AG08395 (cell line): ENCODE measurements at places on chromosomes 7 and 10.

GRCh38 chr7:46603780-46604179 is 682.7 kb upstream of the IGFBP3 start:
- DNase-seq, result peak; percentile 82

DNA sequence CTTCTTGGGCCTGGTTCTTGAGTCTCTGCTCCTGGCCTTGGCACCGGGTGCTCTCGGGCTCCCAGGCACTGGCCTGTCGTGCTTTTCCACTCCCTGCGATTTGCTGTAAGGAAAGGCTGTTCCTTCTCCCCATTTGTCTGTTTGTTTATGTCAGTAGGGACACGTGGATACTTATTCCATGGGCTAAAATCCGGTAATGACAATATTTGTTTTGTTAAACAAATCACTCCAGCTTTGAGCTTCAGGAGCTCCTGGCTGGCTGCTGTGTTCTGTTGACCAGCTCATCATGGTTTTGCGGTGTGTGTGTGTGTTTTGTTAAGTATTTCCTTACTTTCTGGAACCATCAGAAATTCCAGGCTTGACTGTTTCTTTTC is 17.5 kb upstream of the JAKMIP3 start:
- DNase-seq, result no peak

GRCh38 chr7:47489624-47490023 is 92.3 kb downstream of the TNS3 start:
- no peak for DNase-seq

DNA sequence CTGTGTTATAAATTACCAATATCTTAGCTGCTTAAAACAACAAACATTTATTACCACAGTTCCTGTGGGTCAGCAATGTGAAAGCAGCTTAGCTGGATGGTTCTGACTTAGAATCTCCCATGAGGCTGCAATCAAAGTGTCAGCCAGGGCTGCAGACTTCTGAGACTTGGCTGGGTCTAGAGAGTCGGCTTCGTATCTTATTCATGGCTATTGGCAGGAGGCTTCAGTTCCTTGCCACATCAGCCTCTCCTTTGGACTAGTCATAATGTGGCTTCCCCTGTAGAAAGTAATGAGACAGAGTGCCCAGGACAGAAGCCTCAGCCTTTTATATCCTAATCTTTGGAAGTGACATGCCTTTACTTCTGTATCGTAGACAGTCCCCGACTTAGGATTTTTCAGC is 27.3 kb downstream of the RALA start:
- peak; percentile 83 for DNase-seq

GRCh38 chr7:86914551-86914950 is 144.9 kb downstream of the ELAPOR2 start:
- peak; percentile 10 for DNase-seq

- DNase-seq, result no peak
Observed at GRCh38 chr7:150966002-150966401, 12.1 kb downstream of the KCNH2 start.

- DNase-seq, result no peak
Observed at GRCh38 chr10:106712988-106713387, 451.5 kb downstream of the SORCS1 start.

DNA sequence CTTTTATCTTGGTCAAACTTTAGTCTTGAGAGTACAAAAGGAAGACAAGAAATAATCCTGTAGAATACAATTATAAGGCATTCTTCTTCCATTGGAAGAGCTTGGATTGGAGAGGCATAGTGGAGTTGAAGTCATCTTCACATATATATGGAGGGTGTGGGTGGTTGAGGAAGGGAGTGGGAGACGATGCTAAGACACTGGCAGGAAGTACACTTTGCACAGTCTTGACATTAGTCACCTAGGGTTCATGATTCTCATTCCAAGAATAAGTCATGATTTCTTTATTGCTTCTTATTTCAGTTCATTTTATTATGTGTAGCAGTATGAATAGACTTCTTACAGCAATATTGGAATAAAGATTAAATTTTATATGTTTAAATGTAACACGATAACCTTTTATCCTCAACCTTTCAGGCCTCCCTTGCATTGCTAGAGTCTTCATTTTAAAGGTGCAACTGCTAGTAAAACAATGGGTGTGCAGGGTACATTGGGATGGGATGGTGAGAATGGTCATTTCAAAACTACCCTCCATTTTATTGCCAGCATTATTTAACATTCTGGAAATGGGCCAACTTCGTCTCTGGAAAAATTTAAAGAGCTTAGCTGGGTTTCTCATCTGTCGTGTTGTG is 12.3 kb upstream of the SLC26A3 start:
- DNase-seq, result no peak

- no peak for DNase-seq
Observed at GRCh38 chr7:2758673-2759616, 70.9 kb downstream of the AMZ1 start.

DNA sequence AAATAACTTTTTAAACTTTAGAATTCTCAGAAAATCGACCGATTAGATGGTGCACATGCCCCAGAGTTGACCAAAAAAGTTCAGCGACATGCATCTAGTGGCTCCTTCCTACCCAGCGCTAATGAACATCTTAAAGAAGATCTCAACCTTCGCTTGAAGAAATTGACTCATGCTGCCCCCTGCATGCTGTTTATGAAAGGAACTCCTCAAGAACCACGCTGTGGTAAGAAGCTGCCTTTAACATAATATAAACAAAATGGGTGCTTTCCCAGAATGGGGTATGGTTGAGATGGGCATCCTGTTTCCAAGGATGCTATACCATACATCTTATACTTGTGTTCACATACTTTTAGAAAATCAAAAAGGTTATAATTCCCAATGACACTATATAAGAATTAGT is 24.6 kb downstream of the GLRX3 start:
- no peak for DNase-seq

- no peak for DNase-seq
Observed at GRCh38 chr7:136167991-136168390, 190.8 kb upstream of the MTPN start.

DNA sequence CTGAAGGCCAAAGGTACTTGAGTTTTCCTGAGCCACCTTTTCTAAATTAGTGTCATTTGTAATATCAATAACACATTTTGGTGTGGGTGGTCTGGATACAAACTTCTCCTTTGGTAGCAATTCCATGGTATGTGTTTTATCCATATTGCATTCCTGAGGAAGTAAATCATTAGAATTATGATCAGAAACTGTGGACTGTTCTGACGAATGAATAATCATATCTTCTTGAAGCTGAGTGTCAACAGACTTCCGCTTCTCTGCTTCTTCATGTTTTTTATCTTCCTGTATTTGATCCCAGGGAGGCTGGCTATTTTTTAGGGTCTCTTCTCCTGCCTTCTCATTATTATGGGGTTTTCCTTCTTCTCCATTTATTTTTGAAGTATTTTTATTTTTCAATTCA is 81.4 kb downstream of the NRBF2 start:
- no peak for DNase-seq

DNA sequence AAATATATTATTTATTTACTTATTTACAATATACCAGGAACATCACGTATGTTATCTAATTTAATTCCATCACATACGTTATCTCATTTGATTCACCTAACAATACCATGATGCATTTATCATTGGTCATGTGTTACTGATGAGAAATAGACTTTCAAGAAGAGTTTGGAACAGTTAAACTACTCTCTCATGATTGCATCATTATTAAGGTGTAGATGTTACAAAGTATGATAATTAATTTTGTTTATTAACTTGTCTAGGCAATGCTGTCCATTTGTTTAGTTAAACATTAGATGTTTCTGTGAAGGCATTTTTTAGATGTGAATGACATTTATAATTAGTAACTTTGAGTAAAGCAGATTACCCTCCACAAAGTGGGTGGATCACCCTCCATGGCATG is 32.0 kb upstream of the PCDH15 start:
- DNase-seq, result no peak

- DNase-seq, result no peak
Observed at GRCh38 chr7:146138926-146139325, 22.3 kb downstream of the CNTNAP2 start.

GRCh38 chr7:126750207-126750911 is 502.4 kb downstream of the GRM8 start:
- DNase-seq, result no peak

DNA sequence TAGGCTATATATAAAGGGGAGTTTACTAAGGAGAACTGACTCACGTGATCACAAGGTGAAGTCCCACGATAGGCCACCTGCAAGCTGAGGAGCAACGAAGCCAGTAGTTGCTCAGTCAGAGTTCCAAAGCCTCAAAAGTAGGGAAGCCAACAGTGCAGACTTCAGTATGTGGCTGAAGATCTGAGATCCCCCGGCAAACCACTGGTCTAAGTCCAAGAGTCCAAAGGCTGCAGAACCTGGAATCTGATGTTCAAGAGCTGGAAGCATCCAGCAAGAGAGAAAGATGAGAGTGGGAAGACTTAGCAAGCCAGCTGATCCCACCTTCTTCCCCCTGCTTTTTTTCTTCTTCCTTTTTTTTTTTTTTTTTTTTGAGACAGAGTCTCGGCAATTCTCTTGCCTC is 27.0 kb upstream of the GSDME start:
- no peak for DNase-seq

DNA sequence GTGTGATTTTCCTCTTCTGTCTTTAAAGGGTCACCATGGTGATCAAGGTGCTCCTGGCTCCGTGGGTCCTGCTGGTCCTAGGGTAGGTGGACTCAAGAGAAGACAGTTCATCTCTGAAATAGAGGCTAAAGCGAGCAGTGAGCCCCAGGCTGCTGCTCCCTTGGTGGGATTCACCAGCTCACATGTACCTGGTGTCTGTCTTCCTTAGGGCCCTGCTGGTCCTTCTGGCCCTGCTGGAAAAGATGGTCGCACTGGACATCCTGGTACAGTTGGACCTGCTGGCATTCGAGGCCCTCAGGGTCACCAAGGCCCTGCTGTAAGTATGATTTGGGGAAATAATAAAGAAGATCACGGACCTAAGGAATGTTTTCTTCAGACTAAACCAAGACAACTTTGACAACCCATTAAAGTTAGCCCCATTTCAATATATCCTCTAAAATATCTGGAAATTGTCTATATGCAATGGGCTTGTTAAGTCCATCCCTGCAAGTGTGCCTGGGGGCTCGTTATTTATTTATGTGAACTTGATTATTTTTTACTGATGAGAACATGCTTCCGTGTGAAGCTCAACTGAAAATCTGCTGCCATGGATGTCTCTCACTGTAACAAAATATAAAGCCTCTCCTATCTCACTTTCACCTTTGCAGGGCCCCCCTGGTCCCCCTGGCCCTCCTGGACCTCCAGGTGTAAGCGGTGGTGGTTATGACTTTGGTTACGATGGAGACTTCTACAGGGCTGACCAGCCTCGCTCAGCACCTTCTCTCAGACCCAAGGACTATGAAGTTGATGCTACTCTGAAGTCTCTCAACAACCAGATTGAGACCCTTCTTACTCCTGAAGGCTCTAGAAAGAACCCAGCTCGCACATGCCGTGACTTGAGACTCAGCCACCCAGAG is 32.5 kb downstream of the COL1A2 start:
- DNase-seq, result no peak

DNA sequence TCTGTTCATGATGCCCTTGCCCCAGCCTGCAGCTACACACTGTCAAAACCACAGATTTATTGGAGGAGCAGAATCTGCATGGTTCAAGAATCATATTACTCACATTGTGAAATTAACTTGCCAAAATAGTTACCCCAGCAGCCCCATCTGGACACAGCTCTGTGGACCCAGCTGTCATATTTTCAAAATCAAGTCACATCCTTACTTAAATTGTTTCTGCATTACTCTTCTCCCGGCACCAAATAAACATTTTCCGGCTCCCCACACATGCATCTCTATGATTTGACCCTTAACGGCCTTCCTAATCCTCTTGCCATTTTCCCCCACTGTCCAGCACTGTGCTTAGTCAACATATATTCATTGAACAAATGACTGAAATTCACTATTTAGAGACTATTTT is 43.8 kb upstream of the GPR26 start:
- DNase-seq, result peak; percentile 75

- peak; percentile 59 for DNase-seq
Observed at GRCh38 chr7:105759670-105760550, 116.5 kb downstream of the ATXN7L1 start.

- no peak for DNase-seq
Observed at GRCh38 chr10:23469596-23470237, 30.8 kb downstream of the OTUD1 start.

DNA sequence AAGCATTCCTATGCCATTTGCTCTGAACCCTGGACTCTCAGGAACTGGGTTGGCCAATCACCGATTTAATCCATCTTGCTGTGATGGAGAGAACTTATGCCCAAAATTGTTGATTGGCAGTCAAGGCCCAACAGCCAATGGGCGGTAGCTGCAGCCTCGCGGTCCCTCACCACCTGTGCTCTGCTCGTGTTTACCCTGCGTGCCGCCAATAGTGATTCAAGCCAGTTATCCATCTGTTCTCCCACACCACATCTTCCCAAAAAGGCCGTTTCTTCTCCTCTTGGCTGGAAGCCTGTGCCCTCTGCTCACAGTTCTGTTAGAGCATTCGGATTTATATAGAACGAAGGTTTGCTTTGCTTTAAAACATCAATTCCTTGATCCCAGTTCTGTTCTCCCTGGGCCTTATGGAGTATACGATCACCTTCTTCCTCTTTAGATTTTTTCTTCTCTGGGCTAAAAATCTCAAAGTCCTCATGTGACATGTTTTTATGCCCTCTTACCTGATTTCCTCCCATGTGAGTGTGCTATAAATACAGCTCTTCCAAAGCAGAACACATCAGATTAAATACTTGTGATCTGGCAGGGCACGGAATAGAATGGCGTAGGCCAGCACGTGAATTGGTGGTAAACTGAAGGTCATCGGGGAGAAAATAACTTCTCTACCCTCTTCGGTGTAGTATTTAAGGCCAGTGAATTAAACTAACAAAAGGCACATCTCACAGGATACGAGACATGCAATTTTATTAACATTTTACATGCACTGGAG is 212.8 kb downstream of the NSUN6 start:
- no peak for DNase-seq

DNA sequence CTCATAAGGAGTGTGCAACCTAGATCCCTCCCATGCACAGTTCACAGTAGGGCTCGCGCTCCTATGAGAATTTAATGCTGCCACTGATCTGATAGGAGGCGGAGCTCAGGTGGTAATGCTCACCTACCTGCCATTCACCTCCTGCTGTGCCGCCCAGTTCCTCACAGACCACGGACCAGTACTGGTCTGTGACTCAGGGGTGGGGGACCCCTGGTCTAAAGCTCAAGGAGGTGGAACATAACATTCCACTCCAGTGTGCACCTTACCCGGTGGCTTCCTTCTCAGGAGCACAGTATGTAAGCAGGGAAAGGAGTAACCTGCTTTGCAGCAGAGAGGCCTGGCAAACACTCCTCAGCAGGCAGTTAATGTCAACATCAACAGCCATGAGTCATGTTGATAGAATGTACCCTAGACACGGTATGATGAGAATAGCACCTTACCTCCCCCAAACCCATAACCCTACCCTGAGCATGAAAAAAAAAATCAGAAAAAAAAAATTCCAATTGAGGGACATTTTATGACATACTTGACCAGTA is 273.5 kb downstream of the FGFR2 start:
- DNase-seq, result no peak

DNA sequence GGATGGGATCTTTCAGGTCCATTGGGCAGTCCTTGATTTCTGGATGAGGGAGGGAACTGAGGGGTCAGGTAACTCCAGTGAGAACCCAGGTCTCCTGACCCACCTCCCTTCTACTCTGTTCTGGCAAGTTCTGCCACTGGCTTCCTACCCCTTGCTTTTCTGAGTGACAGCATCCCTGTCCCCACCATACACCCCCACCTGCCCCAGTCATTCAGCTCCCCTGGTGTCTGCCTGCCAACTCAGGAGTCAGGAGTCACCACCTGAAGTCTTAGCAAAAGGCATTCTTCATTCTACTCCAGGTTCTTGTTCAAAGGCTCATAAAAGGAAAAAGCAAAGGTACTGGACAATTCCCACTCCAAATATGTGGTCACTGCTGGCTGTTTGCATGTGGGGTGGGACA is 26.6 kb downstream of the CDHR3 start:
- no peak for DNase-seq
